ENCODE measurements at places on chromosomes 7 and 10.

DNA sequence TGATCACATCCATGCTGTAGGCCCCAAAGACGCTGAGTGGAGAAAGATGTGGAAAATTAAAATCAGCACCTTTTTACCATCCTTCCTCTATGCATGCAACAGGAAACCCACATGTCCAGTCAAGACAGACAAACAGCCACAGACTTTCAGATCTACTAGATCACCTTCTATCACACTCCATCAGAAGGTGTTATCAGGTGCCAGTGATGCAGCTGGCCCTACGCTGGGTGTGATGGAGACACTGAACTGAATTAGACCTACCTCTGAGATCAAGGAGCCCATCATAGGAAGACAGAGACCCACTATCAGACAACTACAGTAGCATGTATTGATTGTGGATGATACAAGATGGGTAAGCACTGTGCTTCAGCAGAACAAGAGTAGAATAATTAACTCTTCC, 15.5 kb downstream of the CYP3A4 start:
- no peak for DNase-seq

DNA sequence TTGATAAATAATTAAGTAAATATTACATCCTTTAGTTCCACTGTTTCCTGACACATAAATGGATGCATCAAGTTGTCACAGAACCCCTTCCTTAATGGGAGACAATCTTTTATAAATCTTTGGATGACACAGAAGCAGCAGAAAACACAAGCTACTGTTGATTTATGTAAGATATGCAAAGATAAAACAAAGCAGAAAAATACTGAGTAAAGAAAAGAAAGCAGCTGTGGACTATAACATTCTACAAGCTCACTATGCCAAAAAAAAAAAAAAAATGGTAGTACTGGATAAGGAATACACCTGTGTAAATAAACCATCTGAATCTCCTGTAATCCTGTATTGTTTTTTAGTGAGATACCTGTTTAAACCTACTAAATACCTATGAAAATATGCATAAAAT, 92.0 kb upstream of the FAM180A start:
- no peak for DNase-seq

- no peak for DNase-seq
These were observed 47.3 kb upstream of the TES start for GRCh38 chr7:116162992-116163391.

DNA sequence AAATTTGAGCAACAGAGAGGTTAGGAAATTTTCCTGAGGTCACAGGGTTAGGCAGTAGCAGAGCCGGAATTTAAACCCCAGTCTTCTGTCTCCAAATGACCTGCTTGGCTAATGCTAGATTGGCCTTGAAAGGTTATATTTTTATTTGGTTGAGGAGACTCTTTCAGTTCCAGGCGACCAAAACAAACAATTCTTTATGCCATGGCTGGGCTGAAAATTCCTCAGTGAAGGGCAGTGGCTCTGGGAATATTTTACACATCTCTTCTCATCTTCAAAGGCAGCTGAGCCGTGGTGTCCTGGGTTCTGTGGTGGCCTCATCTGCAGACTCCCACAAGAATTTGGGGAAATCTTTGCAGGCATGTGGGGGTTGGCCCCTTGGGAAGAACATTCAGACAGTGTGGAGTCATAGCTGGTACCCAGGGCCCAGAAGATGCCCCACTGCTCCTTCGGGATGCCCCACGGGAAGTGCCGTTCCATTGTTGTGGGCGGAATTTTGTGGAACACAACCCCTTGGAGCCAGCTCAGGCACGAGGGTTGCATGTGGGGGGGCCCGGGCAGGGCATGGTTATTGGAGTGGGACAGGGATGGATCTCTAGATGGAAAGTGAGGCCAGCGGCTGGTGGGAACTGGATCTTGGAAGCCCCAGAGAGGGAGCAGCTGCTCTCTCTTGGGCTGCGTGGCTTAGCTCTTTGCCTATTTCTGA, 33.2 kb downstream of the RPS24 start:
- no peak for DNase-seq

DNA sequence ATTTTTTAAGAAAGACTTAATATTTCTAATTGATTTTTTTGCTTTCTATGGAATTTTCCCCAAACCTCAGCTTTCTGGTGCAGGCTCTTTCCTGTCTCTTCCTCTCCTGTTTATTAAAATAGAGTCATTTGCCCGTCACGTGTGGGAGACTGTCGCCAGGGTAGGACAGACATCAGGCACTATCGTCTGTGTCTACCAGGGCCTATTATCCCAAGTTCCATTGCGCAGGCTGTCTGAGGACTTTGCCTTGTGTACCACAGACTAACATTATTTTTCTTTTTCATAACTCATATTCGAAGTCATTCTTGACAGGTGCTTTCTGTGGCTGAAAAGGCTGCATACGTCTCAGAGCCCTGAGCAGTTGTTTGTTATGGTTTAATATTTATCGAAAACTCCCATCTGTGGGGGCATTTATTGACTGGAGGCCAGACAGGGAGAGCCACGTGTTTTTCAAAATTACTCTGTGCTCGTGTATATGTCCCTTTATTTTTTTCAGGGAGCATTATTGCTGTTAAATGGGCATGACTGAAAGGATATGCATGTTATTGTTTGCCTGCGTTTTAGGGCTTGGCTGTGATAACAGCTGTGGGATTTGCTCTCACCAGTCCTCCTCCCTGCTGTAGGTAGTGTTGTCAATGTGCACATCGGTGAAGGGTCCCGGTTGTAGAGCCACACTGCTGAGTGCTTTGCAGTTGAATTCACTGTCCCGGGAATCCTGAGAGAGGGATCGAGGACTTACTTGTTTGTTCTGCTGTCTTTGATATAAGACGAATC, 89.8 kb downstream of the CAMK1D start:
- DNase-seq: no peak

- DNase-seq: no peak
These were observed 13.0 kb upstream of the DHTKD1 start for GRCh38 chr10:12055732-12056131.

GRCh38 chr10:12568391-12569009, 219.2 kb downstream of the CAMK1D start:
- no peak for DNase-seq

DNA sequence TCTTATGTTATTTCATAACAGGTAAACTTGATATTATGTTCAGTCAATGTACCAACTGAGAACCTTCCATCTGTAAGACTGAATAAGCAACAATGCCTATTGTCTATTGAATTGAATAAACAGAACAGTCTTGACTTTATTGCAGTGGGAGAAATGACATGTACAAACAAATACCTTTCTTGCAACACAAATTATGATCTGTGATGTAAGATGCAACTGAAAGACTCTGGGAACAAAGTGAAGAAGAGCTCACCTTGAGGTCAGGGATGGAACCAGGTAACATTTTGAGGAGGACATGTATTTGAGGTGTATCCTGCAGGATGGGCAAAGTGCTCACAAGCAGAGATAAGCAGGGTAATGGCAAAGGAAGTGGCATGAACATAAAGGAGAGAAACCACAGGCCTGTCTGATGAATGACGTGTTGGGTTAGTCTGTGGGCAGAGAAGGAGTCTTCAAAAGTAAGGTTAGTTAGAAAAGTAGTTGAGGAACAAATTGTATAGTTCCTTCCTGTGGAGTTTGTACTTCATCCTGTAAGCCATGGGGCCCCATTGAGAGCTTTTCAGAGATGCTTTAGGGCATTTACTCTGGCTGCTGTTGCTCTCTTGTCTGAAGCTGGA, 9.5 kb downstream of the PNLIPRP3 start:
- DNase-seq: no peak

- no peak for DNase-seq
These were observed 116.6 kb upstream of the AOAH start for GRCh38 chr7:36840904-36841303.

GRCh38 chr10:47027784-47028260, 116.6 kb downstream of the PTPN20 start:
- DNase-seq: no peak

- DNase-seq: no peak
These were observed 234.7 kb upstream of the PPP2R2D start for GRCh38 chr10:131666091-131666490.

DNA sequence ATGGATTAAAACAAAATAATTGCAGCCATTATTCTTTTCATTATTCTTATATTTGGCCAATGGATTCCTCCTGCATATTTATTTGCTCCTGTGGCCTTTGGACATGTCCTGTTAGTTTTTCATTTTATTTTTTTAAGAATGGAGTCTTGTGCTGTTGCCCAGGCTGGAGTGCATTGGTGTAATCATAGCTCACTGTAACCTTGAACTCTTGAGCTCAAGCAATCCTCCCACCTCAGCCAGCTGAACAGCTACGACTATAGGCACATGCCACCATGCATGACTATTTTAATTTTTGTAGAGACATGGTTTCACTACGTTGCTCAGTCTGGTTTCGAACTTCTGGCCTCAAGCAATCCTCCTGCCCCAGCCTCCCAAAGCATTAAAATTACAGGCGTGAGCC, 42.7 kb upstream of the SRI start:
- no peak for DNase-seq

DNA sequence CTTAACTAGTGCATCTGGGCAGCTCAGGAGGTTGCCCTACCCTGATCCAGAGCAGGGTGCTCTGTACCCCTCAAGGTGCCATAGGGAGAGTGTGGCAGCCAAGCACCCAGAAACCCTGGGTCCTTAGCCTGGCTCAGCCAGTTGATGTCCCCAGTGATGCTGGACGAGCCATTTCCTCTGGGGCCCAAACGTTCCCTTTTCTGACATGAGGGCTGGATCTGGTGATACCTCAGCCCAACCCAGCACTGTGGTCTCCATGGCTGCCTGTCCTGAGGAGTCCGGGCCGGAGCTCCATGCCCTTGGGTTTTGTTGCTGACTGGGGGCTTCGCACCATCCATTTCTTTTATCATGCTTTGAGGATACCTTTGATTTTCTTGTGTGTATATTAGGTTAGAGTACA, 87.9 kb upstream of the IKZF1 start:
- DNase-seq: no peak

DNA sequence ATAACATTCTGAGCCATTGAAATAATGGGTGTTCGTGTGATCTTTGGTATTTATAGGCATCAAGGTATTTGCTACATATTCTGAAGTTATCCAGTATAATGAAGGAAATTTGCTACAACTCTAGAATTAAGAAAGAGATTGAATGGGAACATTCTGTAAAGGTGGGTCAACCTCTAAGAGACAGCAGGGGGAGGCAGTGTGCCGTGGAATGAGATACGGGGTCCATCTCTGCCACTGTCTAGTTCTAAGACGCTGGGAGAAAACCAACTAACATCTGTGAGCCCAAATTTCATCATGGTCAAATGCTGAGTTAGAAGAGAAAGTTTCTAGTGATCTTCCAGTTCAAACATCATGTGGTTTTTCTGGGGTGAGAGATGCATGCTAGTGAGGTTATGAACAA, 368.9 kb downstream of the SORCS1 start:
- no peak for DNase-seq

- no peak for DNase-seq
These were observed 404.2 kb downstream of the THSD7A start for GRCh38 chr7:11427686-11428273.

DNA sequence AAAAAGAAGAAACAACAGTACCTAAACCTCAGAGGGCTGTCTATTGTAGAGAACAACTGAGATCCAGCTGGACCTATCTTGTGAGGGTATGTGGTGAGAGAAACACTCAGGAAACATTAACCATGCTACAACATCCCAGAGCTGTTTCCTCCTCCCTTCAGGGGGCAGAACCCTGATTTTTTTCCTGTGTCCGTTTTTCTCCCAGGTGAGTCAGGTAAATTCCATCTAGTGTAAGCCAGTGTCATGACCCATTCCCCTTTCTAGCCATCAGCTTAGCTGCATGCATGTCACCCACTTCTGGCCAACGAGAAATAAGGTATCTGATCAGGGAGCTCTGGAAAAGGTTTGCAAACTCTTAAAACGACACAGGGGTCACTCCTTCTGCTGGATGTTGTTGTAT, 103.8 kb downstream of the DNMBP start:
- no peak for DNase-seq

DNA sequence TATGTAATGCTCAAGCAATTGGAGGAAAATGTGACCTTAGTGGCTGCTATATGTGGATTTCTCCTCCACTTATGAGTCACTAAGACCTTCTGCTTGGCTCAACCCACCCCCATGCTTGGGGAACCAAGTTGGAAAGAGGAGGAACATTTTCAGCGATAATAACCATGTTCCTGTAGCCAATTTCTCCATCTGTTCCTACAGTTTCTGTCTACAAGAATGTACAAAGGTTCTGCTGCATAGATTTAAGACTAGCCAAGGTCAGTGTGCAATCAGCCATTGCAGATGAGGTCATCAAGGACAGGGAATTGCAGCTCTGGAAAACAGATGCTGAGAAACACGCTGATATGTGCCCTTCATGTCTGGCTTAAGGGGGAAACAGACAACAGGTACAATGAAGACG, 5.6 kb upstream of the NRCAM start:
- no peak for DNase-seq

DNA sequence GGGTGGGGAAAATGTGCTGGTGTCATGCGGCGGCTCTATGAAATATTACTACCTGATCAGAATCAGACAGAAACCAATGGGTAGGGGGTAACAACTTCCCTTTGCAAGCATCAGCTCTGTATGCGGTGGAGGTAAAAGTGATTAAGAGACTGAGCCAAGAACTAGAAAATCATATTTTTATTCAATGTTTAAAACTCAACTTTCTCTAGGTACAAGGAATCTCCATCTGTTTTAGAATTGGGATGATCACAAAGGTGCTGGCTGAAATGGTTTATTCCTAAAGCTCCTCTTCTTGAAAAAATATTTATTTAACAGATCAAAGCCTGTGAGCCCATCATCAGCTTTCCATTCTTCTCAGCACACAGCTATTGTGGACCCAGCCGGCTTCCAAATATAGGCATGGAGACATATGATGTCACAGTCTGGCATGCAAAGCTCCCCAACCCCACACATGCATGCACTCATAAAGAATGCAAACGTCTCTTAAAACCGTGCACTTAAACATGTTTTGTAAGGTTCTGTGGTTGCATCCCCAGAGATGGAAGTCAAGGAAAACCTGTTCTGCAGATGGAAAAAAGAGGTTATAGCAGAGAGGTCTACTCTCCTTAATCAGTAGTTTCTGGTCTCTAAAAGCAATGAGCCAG, 126.0 kb downstream of the SKIDA1 start:
- no peak for DNase-seq

DNA sequence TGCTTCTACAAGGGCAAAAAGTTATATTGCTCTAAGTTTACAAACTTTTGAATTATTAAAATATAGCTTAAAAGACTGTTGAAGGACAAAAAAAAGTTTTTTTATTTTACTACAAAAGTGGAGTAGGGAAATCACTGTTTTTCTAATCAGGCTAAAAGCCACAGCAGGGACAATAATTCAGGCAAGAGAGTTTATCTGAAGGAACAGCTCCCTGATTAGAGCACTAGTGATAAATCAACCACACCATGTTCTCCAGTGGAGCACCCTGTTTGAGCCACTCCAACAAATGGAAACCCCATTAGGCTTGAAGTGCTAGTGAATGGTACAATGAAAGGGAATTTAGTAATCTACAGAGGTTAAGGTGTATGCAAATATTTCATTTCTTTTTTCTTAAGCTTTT, 357.1 kb downstream of the SEMA3D start:
- DNase-seq: no peak

DNA sequence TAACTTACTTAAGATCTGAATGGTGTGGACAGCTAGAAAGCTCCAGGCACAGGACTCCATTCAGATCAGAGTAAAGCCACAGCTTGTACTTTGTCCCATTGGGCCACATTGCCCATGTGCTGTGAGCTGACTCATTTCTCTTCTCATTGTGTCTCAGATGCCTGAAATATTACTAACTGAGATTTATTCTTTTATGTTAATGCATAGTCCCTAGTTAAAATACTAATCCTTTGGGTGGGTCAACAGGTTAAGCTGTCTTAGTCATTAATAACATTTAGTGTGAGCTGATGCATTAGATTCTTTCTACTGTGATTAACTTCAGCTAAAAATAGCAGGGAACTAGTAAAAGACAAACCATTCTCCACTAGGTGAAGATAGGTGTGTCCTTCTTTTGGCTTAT, 104.7 kb upstream of the ARMC3 start:
- DNase-seq: no peak
